ENCODE measurements at places on chromosomes 11 and 22.

DNA sequence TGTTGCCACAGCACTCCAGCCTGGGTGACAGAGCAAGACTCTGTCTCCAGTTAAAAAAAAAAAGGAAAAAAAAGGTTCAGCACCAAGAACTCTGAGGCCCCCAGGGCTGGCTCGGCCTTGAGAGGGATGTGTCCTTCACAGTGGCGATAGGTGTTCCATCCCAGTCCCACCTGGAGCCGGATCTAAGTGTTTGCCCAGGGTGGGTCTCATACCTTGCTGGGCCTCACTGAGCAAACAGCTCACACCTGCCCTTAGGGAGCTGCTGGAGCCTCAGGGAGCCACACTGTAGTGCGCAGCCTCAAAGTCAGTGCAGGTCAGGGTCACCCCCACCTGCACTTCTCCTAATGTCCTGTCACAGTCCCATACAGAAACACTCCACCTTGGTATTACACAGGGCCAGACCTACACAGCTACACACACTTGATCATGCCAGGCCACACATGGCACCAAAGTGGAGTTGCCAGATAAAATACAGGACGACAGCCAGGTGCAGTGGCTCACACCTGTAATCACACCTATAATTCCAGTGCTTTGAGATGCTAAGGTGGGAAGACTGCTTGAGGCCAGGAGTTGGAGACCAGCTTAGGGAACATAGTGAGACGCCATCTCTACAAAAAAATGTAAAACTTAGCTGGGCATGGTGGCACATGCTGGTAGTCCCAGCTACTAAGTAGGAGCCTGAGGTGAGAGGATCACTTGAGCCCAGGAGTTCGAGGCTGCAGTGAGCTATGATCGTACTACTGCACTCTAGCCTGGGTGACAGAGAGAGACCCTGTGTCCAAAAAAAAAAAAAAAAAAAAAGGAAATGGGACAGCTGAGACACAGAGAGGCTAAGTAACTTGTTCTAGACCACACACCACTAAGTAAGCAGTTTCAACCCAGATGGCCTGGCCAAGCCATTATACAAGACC is 7.3 kb downstream of the STARD10 start:
- DNase-seq = no peak

- DNase-seq = no peak
Measured at GRCh38 chr11:75497788-75498409, 27.8 kb downstream of the GDPD5 start.

DNA sequence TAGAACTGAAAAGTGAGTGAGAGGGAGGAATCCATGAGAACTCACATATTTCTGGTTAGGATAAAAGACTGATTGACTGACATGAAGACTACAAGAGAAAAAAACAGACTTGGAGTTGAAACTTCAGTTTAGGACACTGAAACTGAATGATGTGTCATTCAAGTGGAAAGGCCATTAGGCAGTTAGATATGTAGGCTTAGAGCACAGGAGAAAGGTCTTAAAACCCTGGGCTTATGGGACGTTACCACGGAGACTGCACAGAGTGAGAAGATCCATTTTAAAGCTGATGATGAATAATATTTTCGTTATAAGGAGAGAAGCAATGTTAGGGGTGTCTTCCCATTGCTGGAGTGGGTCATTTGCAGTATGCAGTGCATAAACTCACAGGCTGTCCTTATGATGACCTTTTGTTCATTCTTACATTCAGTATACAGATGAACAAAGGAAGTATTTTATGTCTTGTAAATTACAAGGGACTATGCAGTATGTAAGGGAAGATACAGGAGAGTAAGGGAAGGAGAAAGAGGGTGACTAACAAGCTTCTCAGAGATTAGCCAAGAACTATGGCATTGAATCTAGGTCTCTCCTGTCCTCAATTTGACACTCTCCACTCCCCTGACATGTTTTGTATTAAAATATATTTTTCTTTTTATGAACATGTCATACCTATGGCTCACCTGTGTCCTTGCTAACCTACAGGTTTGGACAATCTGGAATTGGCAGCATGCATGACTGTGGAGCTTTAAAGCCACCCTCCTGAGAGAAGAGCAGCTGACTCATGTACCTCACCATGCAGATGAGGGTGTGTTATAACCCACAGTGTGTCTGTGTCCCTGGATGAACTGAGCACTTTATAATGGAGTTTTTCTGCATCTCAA is 63.7 kb downstream of the MAML2 start:
- no peak for DNase-seq

GRCh38 chr22:22362936-22363335 is 118.3 kb downstream of the VPREB1 start:
- DNase-seq = no peak

DNA sequence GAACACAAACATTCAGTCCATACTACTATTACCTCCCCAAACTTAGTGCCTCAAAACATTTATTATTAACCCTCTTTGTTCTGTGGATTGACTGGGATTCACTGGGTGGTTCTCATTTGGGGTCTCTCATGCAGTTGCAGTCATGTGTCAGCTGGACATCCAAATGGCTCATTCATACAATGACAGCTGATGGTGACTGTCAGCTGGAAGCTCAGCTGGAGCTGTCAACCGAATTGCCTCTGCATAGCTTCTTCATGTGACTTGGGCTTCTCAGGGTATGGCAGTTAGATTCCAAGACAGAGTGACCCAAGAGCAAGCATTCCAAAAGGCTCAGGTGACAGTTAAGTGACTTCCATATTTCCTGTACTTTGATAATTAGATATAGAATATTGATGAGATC is 85.2 kb downstream of the CCDC34 start:
- DNase-seq = no peak

- DNase-seq = peak; percentile 97
Measured at GRCh38 chr11:110130642-110131238, 37.5 kb downstream of the ZC3H12C start.

GRCh38 chr11:94477624-94478023 is 16.0 kb downstream of the MRE11 start:
- DNase-seq = no peak

GRCh38 chr11:7927635-7928034 is 3.4 kb downstream of the OR10A6 start:
- no peak for DNase-seq

DNA sequence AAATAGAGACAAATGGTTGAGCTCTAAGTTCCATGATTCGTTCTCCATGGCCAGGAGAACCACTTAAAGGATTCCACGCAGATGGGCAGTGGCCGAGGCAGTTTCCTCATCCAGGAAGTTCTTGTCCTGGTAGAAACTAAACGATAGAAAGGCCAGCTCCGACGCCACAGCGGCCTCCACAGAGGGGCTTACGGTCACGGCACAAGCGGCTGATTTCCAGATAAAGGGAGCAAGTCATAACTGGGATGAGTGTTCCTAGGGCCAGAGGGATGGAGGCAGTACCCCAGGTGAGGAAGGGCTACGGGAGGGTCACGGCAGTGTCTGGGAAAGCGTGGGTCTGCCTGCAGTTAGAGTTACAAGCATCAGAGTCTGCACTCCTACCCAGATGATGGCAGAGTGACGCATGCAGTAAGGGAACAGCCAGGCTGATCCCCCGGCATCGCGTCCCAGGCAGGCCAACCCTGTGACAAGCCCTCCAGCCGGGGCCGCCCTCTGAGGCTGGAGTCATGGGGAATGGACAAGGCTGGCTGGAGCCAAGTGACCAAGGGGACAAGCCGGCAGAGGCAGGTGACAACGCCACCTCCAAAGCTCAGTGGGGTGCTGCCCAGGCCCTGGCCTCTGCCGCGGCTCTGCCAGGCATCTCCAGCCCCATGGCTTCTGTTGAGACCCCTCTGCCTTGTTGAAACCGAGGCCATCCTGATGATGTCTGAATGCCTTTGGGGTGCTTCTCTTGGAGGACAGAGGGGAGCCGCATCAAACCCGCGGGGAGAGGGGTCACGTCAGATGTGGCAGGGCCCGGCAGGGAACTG is 475.1 kb downstream of the BRD1 start:
- DNase-seq = no peak

- no peak for DNase-seq
Measured at GRCh38 chr22:39343259-39344045, 6.3 kb upstream of the SYNGR1 start.

DNA sequence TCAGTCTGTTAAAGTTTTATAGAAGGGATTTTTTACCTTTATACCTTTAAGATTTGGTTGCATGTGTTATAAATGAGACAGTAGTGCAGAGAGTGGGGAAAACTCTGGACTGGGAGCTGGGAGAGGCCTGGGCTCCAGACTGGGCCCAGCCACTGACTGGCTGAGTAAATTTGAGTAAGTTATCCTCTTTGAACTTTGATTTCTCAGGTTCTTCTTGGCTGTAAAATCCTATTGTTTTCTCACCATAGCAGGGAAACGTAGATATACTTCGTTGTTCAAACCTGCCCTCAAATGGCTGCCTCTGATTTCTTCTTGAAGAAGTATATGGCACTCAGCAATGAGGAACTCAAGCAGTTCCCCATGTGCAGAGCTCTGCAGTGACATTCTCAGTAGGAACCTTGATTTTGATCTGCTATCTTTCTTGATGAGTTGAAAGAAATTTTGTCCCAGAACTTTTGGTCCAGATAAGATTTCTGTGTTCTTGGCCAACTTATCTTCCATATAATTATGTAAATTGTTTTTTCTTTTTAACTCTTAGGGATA is 8.8 kb downstream of the BMAL1 start:
- no peak for DNase-seq

GRCh38 chr11:26042113-26042512 is 289.8 kb upstream of the ANO3 start:
- no peak for DNase-seq

GRCh38 chr22:19206287-19206686 is 27.8 kb upstream of the SLC25A1 start:
- no peak for DNase-seq

DNA sequence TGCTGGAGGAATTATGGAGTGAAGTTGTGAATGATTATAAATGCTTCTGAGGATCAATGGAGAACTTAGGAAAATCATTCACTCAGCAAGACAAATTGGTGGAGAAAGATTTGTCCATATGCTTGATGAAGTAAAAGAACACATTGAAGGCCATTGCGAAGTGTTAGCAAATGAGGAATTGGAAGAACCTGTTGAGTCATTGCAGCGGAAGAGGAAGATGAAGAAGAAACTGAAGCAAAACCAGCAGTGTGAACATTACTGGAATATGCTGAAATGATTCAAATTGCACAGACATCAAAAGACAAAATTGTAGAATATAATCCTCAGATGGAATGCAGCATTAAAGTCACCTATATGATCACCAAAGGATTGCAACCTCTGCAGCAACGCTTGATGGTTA is 168.1 kb downstream of the ADAMTS15 start:
- DNase-seq = no peak

DNA sequence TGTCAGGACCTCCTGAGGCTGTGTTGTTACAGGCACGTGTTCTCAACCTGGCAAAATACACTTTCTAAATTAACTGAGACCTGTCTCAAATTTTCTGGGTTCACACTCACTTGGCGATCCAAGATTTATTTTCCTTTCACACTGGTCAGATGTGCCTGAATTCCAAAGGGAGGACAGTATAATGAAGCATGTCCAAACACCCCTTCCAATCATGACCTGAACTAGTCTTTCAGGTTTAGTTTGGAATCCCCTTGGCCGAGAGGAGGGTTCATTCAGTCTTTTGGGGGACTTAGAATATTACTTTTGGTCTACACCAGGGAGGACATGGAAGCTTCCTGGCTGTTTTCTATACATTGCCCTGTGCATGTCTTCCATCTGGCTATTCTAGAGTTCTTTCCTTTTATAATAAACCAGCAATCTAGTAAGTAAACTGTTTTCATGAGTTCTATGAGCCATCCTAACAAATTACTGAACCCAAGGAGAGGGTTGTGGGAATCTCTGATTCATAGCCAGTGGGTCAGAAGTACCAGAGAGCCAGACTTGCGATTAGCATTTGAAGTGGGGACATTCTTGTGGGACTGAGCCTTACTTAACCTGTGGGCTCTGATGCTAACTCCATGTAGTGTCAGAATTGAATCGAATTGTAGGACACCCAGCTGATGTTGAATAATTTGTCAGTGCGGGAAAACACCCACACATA is 14.8 kb upstream of the TMEM216 start:
- no peak for DNase-seq

- no peak for DNase-seq
Measured at GRCh38 chr11:68406324-68407313, 53.9 kb upstream of the PPP6R3 start.

DNA sequence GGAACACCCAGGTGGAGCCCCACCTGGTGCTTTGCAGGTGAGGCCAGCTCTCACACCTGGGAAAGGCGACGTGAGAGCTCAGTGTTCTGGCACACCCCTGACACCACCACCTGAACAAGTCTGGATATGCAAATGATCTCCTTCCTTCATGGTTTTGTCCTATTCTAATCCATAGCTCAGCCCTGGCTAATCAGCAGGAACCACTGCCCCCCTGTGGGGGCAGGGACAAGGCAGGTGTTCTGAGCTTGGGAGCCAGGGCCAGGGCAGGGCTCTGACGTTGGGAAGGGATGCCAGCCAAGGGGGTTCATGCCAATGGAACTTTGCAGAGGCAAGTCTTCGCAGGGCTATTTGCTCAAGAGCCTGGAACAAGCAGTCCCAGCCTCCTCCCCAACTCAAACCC is 144.2 kb downstream of the TRIM29 start:
- DNase-seq = peak; percentile 26

GRCh38 chr11:72781313-72782080 is 12.3 kb downstream of the STARD10 start:
- DNase-seq = no peak

GRCh38 chr22:36439481-36440271 is 41.8 kb downstream of the TXN2 start:
- no peak for DNase-seq

- DNase-seq = no peak
Measured at GRCh38 chr22:23467721-23468294, 112.3 kb downstream of the IGLL1 start.

GRCh38 chr11:16610213-16610737 is 128.2 kb upstream of the C11orf58 start:
- DNase-seq = no peak

GRCh38 chr11:86287468-86287796 is 14.6 kb upstream of the HIKESHI start:
- no peak for DNase-seq

DNA sequence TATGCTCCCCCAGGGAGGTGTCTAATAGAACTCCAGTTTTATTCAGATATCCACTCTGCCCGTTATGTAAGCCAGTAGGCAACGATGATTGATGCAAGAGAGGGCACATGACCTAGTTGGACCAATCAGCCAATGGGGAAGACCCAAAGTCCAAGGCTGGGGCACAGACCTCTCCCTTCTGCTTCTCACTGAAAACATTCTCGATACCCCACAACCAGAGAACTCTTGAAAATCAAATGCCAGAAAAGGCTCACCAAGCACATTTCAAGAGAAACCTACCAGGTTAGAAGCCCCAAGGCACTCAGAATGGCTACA is 7.4 kb downstream of the HIRA start:
- no peak for DNase-seq

DNA sequence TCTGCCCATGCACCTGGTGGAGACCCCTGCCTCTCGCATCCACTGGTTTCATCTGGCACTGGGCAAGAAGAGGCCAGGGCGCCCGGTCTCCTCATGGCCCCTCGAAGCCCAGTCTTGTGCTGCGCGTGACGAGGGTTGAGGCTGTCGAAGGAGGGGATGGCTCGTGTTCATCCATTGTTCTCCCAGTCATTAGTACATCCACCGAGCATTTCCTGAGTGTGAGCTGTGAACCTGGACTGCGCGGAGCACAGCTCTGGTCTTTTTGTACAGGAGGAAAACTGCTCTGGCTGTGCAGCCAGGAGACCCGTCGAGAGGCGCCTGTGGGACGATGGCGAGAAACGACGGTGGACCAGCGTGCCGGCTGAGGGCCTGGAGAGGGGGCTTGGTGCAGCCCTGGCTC is 6.8 kb downstream of the CACNA1I start:
- DNase-seq = no peak
